ENCODE measurements at places on chromosomes 5 and 9.
A peak's percentile ranks its signal among the peaks of the same experiment; 100 is the strongest.

GRCh38 chr5:32503261-32503660 is 58.7 kb upstream of the ZFR start:
- DNase-seq: no peak

DNA sequence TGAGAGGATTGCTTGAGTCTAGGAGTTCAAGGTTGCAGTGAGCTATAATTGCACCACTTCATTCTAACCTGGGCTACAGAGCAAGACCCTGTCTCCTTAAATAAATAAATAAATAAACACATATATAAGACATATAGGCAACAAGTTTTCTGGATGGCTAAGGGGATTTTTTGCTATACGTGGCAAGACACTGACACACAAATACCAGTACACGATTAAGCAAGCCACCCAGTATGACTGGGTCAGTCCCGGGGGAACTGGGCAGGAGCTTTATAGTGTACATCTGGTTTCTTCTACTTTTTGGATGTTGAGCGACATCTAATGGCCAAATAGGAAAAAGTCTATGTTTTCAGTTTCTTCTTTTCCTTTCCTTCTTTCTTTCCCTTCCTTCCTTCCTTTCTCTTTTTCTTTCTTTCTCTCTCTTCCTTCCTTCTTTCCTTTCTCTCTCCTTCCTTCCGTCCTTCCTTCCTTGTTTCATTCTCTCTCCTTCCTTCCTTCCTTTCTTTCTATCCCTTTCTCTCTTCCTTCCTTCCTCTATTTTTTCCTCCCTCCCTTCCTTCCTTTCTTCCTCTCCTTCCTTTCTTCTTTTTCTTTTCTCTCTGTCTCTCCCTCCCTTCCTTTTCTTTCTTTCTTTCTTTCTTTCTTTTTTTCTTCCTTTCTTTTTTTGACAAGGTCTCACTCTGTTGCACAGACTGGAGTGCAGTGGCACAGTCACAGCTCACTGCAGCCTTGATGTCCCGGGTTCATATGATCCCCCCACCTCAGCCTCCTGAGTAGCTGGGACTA is 47.0 kb upstream of the PLIN2 start:
- peak; percentile 52 for DNase-seq

GRCh38 chr5:60346393-60346792 is 353.6 kb downstream of the DEPDC1B start:
- DNase-seq: no peak

GRCh38 chr9:14693251-14693861 is at the start of gene ZDHHC21:
Gene ZDHHC21 (minus strand): TSS chr9:14693432. CDS start chr9:14674340, 19,092 bp downstream.
- DNase-seq: peak; percentile 78

DNA sequence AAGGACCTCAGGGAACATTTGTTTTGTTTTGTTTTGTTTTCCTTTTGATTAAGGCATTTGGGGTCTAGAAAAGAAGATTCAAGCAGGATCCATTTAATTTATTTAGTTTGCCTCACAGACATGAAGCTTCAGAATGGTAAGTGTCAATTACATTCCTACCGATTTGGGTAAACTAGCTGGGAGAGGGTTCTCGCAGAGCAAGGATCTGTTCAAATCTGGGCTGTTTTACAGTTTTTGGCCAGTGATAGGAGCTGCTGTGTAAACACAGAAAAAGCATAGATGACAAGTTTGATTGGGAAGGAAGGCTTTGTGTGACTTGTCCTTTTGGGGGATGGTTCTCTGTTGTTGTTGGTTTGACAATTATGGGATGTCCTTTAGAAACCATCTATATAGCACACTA is 470.3 kb upstream of the WWC1 start:
- no peak for DNase-seq

DNA sequence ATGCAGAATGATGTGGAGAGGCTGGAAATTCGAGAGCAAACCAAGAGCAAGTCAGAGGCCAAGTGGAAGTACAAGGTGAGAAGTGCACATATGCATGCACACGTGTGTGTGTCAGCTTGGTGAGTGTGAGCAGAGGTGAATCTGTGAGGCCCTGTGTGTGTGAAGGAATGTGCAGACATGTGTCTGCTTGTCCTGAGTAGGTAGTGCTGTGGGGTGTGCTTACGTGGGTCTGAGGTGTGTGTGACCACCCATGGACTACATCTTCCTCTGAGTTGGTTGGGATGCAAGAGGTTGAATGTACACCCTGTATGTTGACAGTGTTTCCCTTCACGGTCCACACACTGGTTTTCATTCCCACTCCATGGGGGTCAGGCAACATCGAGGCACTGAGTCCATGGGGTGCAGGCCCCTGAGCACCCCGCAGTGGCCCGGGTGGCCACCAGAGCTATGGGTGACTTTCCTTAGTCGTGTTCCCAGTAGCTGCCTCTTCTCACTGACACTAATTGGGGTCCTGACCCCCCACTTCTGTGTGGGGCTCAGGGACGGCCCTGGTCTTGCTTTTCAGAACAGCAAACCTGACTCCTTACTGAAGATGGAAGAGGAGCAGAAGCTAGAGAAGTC is 86.7 kb downstream of the PHF2 start:
- DNase-seq: no peak

- DNase-seq: no peak
Observed at GRCh38 chr5:59943452-59944113, 50.1 kb upstream of the PDE4D start.

DNA sequence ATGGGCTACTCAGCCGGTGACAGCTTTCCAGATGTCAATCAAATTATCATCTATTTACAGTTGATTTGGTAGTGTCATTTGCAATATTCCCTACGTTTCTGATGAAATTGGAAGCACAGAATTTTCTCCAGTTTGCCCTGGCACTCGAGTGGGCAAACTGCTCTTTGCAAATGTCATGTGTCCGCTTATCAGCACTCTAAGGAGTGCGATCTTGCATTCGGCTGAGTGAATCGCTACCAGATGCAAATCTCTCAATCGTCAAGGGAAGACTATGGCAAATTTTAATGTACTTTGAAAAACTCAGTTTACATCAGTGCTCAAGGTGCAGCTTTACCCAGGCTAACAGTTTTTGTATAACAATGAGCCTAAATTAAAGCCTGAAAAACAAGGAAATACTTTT is 66.8 kb downstream of the BNC2 start:
- DNase-seq: no peak

GRCh38 chr9:98550206-98550820 is 158.4 kb downstream of the GABBR2 start:
- no peak for DNase-seq

DNA sequence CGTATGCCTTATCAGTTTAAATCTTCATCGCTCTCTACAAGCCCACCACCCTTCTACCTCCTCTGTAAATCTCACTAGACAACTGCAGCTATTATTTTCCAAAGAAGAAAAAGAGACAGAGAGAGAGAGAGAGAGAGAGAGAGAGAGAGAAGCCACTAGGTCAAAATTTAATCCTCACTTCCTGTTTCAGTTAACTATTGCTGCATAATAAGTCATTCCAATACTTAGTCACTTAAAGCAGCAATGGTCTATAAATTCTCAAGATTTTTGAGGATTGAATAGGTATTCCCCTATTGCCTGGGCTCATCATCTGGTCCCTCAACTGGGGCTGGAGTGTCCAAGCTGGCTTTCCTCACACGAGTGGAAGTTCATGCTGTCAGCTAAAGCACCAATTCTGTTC is 68.8 kb downstream of the ITGA1 start:
- DNase-seq: no peak

DNA sequence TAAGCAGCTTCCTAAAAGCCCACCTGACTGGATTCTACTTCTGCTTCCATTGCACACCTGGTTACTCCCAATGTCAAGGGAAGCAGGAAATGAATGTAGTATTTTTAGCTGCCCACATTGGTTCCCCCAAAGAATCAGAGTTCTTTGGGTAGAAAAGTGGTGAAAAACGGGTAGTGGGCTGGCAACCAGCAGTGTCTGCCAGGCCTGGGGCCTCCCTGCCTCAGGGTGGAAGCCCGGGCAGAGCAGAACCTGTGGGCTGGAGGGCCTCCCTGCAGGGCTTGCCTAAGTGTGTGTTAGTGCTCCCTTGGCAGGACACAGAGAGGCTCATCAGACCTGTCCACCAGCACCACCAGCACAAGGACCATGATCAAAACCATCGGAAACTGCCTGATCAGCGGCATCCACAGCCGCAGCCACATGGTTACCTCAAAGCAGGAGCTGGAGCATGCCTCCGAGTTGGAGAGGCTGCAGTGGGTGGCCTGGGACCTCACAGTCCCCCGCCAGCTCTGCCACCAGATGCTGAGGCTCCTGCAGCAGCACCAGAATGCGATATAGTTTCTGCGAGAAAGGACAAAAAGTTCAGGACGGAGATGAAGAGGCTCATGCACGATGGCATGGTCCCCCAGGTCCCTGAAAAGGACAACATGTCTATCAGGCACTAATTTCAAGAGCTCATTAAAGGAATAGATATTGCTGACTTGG is 72.2 kb downstream of the PTPDC1 start:
- DNase-seq: no peak

DNA sequence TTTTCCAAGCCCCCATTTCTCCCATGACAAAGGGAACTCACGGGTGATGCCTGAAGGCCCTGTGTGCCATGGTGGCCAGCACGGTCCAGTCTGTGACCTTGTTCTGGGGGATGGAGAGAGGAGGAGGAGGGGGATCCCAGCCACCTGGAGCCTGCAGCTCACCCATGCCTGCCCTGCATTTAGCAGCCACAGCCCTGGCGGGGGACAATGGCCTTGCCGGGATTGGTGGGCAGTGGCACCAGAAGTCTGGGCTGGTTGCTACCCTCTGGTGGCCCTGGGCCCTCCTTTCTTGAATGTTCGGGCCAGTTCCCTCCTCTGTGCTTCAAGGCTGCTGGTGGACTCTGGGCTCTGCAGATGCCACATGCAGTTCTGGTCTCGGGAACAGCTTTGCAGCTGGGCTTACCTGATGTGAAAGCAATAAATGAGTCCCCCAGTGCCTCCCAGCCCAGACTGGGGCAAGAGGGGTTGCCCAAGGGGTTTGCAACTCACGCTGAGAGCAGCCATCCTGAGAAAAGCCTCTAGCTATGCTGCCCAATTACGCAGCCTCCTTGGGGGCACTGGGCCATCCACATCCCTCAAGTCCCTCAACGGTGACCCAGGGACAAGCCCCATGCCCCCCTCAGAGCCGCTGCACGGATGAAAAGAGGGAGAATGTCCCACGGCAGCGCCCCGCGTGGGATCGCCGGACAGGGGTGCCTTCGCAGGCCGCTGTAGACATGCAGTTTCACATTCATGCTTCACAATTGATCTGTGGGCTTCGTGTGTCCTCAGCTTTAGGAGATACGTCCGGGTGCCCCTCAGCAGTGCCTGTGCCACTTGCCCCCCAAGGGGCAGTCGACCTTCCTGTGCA is 49.2 kb upstream of the FCN1 start:
- DNase-seq: no peak

DNA sequence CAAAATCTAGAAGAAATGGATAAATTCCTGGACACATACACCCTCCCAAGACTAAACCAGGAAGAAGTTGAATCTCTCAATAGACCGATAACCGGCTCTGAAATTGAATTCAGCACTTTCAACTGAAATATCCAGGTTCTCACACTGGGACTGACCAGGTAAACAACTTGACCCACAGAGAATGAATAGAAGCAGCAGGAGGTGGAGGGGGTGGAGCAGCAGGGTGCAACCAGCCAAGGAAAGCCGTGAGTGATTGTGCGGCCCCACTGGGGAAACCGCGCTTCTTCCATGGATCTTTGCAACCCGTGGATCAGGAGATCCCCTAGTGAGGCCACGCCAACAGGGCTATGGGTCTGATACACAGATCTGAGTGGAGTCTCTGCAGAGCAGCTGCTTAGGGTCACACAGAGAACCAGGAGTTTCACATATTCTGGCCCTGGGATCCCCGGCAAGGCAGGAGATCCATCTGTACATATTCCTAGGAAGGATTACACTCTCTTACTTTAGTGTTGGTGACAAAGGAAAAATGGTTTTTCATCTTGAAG is 181.5 kb downstream of the SLCO4C1 start:
- DNase-seq: no peak

DNA sequence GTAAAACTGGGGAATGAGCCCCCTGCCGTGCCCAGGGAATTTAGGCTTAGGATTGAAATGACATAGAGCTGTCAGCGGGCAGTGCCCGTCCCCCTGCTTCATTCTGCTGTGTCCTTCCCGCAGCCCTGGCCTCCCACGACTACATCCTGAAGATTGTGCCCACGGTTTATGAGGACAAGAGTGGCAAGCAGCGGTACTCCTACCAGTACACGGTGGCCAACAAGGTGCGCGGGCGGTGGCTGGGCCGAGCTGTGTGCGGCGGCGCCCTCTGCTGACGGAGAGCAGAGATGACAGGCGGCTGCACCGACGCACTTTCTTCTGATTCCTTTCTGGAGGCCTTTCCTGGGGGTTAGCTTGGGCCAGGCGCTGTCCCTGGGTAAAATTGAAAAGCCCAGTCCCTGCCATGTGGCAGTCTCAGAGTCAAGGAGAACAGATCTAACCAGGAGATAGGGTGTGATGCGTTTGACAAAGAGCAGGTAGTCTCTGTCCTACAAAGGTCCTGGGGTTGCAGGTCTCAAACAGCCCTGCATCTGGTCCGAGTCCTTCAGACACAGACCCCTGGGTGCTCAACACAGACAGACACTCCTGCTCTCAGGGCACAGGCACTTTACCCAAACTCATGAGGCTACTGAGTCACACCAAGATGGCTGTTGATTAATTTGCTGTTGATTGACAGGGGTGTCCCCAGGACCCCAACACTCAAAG is 26.8 kb upstream of the RPL26L1 start:
- DNase-seq: peak; percentile 79

- DNase-seq: no peak
Observed at GRCh38 chr5:125812651-125813050, 610.6 kb upstream of the GRAMD2B start.

- DNase-seq: no peak
Observed at GRCh38 chr5:153237671-153238332, 252.7 kb upstream of the GRIA1 start.

DNA sequence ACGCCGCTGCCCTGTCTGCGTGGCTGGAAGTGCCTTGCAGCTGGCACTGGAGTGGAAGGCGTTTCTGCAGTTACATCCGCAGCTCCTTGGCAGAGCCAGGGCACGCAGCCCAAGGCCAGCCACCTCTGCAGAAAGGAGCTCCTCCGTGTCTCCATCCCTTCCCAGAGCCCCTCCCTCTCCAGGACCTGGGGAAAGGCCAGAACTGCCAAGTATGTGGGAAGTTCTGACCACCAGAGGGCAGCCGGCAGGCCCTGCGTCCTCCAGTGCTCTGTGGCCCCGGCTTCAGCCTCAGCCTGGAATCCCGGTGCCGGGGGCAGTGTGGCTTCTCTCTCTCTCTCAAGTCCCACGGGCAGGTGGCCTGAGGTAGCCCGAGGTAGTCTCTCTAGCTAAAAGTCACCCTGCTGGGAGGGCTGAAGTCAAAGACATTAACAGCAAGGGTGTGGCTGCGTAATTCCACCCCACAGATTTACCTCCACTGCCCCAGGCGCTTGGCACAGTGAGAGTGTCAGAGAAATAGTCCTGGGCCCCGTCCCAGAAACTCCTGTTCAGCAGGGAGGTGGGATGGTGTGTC is 101.7 kb upstream of the FCN2 start:
- peak; percentile 84 for DNase-seq

DNA sequence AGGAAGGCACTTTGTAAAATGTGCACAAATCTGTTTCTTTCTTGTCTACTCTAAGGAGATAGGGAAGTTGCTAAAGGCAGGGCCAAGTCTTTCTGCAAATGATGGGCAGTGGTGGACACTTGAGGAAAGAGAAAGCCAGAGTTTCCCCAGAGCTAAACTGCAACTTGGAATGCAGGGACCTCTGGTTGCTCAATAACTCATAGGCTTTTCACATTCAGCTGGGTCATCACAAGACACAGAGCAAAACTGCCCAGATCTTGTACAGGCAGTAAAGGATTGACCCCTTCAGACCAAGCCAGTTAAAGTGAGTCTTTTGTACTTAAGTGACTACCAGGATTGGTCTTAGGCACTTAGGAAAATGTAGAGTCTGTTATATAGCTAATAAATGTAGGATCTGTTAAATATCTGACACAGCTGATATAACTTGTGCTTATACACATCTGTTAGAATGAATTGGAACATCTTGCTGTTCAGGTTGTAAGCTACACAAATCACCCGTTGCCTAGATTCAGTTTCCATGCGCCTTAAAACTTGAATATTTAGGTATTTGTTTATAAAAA is 13.5 kb upstream of the AGXT2 start:
- no peak for DNase-seq

Data from ecto neural progenitor cell (in vitro differentiated cells).